ENCODE measurements at places on chromosomes 7 and 10.

- no peak for DNase-seq
Observed at GRCh38 chr7:134351424-134351823, 34.7 kb upstream of the SLC35B4 start.

DNA sequence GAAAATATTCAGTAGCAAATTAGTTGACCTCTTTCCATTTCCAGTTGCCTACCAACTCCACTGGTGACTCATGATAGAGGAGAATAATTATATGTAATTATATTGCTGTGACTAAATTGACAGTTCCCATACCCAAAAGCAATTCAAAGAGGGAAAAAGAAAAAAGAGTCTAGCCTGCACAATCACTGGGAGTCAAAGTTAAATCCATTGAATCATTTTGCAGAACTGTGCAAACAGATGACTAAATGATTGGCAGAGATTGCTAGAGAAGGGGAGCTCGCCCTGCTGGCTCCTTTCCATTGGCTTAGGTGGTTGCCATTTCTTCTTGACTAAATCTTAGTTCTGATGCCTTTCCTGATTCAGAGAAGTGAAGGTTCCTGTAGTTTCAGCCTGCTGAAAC lies 1228.6 kb upstream of the SORCS1 start:
- DNase-seq: no peak

DNA sequence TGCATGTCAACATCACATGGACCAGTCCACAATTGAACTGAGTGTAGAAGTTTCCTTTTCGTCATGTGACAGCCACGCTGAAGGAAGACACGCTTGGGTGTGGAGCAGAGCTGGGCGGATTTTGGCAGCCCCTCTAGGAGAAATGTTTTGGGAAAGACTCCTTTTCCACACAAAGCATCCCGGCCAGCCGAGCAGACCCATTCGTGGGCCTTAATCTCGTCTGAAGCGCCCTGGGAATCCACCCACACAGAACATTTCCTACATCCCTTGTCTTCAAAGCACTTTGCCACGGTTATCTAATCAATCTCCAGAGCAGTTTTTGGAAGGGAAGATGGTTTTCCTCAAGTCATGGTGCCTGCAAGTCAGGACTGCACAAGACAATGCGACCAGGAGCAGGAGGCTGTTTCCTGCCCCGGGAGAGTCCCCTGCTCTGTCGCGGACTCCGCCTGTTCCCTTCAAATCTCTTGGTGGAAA lies 8.4 kb upstream of the IFT22 start:
- DNase-seq: no peak

DNA sequence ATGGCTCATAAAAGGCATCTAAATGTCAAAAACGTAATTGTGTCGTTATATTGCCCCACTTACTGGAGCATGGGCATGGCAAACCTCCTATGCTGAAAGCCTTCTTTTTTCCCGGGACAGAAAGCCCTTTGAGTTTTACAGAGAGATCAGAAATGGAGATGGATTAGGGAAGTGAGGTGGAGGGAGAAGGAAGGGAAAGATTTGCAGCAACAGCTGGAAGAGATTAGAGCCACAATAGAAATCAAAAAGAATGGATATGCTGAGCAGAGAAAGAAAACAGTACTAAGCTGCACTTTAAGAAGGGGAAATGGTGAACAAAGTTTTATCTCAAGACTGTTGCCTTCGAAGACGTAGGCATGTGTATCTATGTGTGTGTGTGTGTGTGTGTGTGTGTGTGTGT lies 97.2 kb upstream of the PCGF5 start:
- DNase-seq: no peak

DNA sequence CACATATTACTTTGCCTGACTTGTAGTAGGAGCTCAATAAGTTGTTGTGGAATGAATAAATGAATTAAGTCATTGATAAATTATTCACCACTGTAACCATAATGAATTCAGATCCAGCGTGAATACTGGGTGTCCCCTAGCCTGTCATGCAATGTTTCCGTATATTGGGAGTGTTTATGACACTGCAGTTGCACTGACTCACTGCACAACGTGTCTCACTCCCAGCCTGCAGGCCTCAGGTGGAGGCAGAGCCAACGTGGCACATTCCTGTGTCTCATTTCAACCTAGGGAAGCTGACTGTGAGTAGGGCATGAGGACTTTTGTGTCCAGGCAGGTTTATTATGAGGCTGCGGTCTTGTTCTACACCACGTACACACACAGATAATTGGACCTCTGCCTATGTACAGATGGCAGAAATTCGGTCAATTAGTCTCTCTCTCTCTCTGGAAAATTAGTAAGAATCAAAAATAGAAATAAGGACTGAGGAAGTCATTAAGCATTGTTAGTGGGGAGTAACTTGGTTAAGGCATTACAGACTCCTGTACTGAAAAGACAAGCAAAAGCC lies 299.1 kb upstream of the IGFBP3 start:
- DNase-seq: no peak

GRCh38 chr10:73850863-73851461 lies 23.4 kb downstream of the CAMK2G start:
- DNase-seq: no peak

All from KG1 (cell line).